Thoracic aorta (tissue), 2 donors: ENCODE measurements at places on chromosomes 1 and 21.

DNA sequence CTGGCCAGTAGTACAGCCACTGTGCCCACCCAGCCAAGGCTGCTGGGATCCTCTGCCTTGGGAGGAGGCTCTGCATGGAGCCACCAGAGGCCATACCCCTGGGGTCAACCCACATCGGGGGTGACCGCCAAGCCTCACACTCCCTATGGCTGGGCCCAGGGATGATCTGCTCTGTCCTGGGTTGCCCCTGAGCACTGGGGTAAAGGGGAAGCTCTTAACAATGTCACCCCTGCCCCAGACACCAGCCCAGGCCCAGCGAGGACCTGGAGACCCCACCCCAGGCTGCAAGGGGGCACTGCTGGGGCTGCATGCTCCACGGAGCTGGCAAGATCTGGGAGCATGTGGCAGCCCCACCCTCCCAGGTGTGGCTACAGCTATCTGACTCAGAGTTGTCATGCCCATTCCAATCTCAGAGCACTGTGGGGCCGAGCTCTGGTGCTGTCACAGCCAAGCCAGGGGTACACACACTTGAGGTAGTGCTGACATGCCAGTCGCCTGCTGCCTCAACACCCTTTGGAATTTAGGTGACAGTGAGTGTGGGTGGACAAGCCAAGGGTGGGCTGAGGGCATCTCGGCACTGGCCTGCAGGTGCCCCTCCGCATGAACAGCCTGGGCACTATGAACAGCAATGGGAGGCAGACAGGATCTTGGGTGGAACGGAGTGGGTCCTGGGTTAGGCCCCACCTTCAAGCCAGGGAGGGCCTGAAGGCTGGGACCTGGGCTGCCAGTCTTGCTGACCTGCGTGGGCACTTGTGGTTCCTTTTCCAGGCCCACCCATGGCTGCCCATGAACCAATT, 427.7 kb downstream of the LRRIQ3 start:
- H3K36me3 ChIP-seq = no peaks in the 10 kb centered on the region
- no peak for DNase-seq
- H3K4me3 ChIP-seq = no peak overlapping the region

DNA sequence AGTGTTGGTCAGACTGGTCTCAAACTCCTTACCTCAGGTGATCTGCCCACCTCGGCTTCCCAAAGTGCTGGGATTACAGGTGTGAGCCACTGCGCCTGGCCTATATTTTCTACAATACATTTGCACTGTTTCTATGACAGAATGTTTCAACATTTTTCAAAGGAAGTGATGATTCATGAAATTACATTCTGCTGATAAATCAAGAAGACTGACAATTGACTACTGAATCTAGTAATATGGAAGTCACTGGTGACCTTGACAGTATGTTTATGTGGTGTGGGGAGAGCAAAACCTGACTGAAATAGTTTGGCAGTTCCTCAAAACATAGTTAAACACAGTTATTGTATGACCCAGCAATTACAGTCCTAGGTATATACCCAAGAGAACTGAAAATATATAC, 18.1 kb downstream of the LRIF1 start:
- no peak for DNase-seq
- no peak overlapping the region for H3K4me3 ChIP-seq
- H3K36me3 ChIP-seq = peaks cover 11% of the 10 kb centered on the region
- H3K27ac ChIP-seq = no peak overlapping the region
- no peaks in the 10 kb centered on the region for H3K4me1 ChIP-seq
- H3K27me3 ChIP-seq = no peaks in the 10 kb centered on the region

DNA sequence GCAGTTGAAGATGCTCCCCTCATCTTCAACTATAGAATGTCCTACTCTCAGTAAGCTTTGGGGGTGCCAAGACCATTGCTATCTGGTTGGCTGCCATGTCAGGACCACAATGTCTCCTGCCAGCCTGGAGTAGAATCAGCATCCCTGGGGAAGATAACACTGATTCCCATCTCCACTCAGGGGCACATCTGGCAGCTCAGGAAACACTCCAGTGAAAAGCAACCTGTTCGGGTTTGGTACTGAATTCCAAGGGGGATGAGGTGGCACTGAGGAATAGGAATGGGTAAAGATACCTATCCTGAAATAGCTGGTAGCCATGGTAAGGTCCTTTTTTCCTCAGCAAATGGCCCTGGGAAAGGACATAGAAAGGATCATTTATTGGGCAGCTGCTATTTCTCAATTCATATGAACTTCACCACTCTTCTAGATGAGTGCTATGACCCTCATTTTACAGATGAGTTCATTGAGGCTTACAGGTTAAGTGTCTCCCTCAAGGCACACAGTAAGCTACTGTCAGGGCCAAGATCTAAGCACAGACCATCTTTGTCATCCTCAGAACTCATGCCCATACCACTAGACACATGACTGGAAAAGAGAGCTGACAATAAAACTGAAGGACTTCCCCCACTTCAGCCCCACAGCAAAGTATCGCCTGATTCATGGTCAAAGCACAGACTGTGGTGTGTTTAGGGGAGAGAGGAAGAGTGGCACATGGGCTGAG, 31.4 kb downstream of the AK2 start:
- no peaks in the 10 kb centered on the region for H3K4me1 ChIP-seq
- H3K27me3 ChIP-seq = no peaks in the 10 kb centered on the region
- H3K36me3 ChIP-seq = peaks cover 7% of the 10 kb centered on the region
- H3K27ac ChIP-seq = no peak overlapping the region
- H3K4me3 ChIP-seq = no peak overlapping the region

DNA sequence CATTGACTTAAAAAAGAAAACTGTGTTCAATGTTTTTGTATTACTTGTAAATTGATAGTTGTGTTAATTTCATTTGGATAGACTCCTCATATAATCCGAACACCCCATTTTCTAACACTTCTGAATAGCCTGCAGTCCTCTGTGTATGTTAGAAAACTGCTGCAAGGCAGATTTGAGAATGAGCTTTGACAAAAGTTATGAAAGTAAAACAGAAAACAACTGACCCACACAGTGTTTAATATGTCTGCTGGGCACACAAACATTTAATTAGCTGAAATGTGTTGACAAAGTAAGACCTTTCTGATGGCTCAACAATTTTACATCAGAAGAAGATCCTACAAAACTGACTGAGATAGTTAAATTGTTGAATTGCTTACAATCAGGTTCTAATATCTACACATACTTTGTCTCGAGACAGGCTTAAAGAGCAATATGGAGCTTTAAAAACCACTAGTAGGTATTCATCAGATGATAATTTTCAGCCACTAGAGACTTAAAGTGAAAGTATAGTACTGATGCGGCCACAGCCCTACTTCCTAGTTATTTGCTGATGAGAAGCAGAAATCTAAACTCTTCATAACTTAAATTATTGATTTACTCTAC, 40.0 kb upstream of the PRMT6 start:
- no peaks in the 10 kb centered on the region for H3K36me3 ChIP-seq
- no peak for DNase-seq
- no peaks in the 10 kb centered on the region for H3K4me1 ChIP-seq
- no peak overlapping the region for H3K27ac ChIP-seq

DNA sequence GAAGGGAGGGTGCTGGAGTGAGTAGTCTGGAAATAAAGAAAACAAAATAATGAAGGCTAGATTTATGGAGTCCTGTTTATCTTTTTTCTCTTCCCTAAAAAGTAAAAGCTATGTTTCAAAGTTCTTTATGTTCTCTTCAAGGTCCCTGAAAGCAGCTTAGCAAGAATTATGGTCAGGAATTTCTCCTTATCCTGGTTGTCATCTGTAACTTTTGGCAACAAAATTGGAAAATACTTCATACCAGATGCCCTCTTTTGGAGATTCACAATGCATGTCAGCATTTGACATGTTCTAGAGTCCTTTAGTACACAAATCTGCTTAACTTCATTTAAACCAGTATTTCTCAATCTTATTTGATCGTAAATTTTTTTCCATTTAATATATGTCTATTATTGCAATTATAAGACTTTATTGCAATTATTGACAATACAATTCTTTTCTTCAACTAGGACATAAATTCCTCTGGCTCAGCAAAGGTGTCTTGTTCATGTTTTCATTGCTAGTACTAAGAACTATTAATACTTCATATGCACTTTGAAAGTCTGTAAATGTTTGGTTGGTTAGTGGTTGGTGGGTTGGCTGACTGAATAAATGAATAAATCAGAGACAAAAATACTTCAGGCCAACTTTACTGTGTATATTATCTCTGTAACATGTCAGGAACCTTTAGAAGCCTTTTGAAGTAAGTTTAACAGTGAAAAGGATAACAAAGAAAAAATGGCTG, 101.5 kb downstream of the ATP1B1 start:
- H3K4me3 ChIP-seq = no peak overlapping the region
- H3K4me1 ChIP-seq = peaks cover 5% of the 10 kb centered on the region
- H3K36me3 ChIP-seq = no peaks in the 10 kb centered on the region
- H3K27ac ChIP-seq = no peak overlapping the region
- H3K27me3 ChIP-seq = no peaks in the 10 kb centered on the region

DNA sequence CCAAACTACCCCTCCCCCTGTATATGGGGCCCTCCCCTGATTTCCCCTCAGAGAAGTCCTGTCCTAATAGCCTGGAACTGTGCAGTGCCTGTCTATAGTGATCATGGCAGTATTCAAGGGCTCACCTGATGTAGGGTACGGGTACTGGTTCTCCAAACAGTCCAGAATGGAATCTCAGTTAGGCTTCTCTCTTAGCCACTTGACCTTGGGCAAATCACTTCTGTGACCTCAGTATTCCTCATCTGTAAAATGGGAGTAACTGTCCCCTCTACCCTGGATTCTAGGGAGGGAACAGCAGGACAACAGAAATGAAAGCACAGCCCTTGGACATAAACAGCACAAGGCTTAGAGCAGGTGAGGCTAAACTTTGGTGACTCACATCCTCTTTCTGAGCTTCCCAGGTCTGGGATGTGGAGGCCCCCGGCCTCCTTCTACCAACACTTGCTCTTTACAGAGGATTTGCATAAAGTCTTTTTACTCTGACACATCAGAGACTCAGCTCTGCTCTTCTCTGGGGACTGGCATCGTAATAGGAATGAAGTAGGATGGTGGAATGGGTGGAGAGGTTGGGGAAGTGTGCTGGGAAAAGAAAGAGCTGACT, 20.0 kb upstream of the PDZK1IP1 start:
- no peaks in the 10 kb centered on the region for H3K27me3 ChIP-seq
- H3K27ac ChIP-seq = no peak overlapping the region
- no peak overlapping the region for H3K4me3 ChIP-seq
- H3K36me3 ChIP-seq = no peaks in the 10 kb centered on the region
- no peaks in the 10 kb centered on the region for H3K4me1 ChIP-seq
- no peak for DNase-seq
